ENCODE measurements at places on chromosomes 2 and 18. TPM values are rescaled to one million over a fixed set of nuclear protein-coding genes. Genes with fewer than 3 reads are reported as not detected.

The ATP6V1B1 gene
- 0.21 TPM for total RNA-seq

The SLC5A7 gene
- total RNA-seq: not detected

The SCTR gene
- total RNA-seq: not detected

The SPHKAP gene
- not detected for total RNA-seq

The NEURL3 gene
- not detected for total RNA-seq

All from nasal cavity respiratory epithelium epithelial cell of viscerocranial mucosa (primary cell).